ENCODE measurements at places on chromosomes 11 and 22. TPM values are rescaled to one million over a fixed set of nuclear protein-coding genes. Genes with fewer than 3 reads are reported as not detected.

DNA sequence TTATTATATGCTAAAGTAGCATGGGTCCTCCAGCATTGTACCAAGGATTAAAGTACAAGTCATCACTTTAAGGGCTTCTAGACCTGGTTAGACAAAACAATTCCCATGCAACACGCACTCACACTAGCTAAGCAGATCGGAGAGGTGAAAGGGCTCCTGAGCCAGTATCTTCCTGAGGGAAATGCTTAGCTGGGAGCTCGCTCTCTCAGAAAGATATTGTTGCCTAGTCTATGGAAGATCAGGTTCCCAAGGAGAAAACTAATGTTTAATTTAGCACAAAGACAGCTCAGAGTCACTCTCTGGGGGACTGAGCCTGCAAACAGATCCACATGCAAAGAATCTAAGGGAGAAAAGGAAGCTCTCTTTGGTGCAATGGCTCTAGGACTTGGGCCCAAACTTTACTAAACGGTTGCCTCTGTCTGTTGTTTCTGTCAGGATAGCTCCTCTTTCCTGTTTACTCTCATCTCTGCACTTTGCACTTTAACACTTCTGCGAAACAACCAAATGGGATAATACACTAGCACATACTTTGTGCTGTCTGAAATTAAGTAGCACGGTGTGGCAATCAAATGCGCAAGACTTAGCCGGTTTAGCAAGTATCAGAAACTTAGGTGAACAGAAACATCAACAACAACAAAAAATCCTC, 10.7 kb downstream of the MAML2 start:
- no peak for DNase-seq

- DNase-seq: no peak
Observed at GRCh38 chr11:114192841-114193389, 103.3 kb upstream of the NNMT start.

DNA sequence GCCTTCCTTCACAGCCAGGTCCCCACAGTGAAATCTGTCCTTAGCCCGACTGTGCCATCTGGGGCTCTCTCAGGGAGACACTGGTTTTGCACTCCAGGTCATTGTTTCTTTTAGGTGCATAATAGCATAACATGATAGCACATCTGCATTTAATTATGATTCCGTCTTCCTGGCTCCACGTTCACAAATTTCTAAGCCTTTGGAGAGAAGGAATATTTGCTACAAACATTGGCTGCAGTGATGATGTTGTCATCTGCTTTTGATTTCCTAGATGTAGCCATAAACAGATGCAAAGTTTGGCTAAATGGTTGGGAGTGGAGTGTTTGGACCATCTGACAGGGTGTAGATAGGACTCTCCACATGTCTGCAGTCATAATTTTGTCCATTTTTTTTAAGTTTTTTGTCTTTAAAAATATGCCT, 12.0 kb upstream of the CAT start:
- DNase-seq: peak; percentile 25

GRCh38 chr11:1516273-1517067, 29.9 kb upstream of the MOB2 start:
- DNase-seq: no peak

GRCh38 chr11:64268893-64269539, 15.4 kb downstream of the BAD start:
- no peak for DNase-seq

- no peak for DNase-seq
Observed at GRCh38 chr11:64802370-64803157, 450 bp downstream of the MAP4K2 start.

DNA sequence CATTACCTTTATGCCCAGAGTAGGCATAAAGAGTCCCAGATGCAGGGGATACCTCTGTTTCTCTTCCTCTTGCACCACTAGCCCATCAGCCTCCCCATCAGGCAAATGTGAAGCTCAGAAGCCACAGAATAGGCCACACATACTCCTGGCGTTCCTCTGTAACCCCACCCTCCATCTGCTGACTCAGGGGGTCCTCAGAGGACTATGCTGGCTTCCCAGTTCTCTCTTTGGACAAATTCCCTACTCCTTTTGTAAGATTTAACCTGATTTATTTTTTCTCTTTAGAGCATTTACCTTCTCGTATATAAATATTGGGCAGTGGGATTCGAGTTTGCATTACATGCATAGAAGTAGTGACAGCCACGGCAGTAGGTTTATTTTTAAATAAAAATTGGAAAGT, 262.3 kb upstream of the CADM1 start:
- DNase-seq: no peak

GRCh38 chr22:32546496-32546895, 71.9 kb downstream of the FBXO7 start:
- DNase-seq: no peak

DNA sequence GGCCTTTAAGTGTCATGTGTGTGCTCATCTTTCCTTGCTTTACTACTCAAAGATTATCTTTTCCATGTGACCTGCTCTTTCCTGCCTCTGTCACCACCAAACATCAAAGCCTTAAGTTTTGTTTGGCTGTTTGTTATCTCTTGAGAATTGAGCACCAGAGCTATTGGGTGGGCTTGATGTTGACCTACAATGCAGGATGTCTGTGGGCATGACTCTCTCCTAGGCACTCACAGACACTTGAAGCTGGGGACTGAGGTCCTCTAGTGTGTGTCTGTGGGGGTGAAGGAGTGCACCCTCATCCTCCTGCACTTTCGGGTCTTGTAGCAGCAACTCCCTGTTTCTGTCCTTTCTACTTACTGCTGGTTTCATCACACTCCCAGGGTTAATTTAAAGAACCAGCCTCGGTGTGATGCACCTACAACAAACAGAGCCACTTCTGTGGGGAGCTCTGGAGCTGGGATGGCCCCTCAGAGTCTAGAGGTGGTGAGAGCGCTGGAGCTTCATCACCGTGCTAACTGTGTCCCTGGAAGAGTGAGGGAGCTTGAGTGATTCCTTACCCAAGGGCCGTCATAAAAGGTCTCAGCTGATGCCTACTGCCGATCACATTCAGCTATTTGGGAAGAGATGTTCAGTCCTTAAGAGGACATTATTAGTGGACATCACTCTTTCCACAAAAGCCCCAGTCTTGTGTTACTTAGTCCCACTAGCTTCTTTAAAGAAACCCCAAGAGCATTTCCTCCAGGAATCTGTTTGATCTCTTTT, 56.3 kb downstream of the LRRC74B start:
- DNase-seq: no peak

- no peak for DNase-seq
Observed at GRCh38 chr11:19658344-19658743, 54.3 kb upstream of the NAV2 start.

The OR52A1 gene
- not detected for total RNA-seq

The EXPH5 gene
- total RNA-seq: 5.1 TPM

The MMP13 gene
- total RNA-seq: not detected

The DGCR8 gene
- total RNA-seq: 24.8 TPM

Data from urinary bladder (tissue), 4 donors.